ENCODE measurements at places on chromosomes 6 and 20.

DNA sequence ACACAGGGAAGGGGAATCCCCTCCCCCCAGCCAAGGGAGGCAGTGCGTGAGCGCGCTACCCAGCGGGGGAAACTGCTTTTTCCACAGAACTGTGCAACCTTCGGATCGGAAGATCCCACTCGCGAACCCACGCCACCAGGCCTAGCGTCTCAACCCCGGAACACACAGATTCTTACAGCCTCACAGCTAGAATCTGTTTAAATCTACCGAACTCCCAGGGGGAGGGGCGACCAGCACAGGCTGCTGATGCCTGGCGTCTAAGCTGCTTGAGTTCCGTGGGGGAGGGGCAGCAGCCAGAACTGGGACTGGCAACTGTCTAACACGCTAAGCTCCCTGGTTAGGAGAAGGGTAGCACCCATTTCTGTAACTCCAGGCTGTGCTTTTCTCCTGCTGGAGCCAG, 217.3 kb upstream of the TENT5A start:
- DNase-seq, result no peak

DNA sequence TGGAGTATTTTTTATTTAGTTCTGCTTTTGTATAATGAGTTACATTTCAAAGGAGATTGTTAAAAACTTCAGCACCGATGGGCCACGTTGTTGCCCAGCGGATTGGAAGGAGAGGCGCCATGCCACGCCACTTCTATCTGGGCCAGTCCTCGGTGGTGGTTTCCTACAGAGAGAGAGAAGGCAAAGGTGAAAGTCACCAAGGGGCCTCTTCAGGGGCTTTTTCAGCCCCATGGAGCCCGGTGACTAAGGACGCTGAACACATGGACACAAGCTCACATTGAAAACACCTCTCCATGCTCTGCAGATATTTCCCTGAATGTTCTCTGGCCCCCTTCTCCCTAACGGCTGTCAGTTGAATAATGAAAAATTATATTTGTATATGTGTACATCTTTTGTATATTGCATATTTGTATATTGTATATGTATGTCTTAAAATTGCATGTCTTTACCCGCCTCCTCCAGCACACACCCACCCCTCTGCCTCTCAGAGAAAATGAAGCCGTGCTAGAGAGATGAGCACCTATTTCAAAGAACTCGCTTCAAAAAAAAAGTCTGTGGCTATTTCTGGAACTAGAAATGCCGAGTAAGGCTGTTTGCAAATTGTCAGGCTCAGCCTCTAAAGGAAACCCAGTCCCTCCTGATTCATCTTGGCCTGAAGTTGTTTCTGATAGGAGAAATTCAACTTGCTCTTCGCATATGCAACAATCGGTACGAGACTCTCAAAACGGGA, 91.9 kb upstream of the CDH4 start:
- no peak for DNase-seq

GRCh38 chr6:44052419-44053023, 74.7 kb downstream of the MRPL14 start:
- DNase-seq, result no peak

- no peak for DNase-seq
These were observed at the start of gene NOX3 for GRCh38 chr6:155455766-155456165. TSS of gene NOX3 (minus strand) at chr6:155455839. CDS start at chr6:155455800, 39 bp downstream.

DNA sequence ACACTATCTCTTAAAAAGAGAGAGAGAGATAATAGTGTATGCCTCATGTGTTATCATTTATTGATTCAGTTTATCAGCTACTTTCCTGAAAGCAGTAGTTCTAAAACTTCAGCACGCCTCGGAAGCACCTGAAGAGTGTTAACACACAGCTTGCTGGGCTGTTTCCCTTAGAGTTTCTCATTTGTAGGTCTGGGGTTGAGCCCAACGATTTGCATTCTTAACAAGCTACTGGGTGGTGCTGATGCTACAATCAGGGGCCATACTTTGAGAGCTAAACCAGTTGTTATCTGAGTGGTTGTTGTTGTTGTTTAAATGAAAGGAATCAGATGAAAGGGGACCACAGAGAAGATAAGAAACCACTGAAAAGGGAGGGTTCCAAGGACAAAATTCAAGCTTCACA, 32.6 kb downstream of the SIM1 start:
- no peak for DNase-seq

GRCh38 chr6:44618371-44618770, 230.9 kb downstream of the CDC5L start:
- DNase-seq, result no peak
